ENCODE measurements at places on chromosomes 4 and X.

- DNase-seq: peak; percentile 14
These were observed 631.5 kb downstream of the RAB28 start for GRCh38 chr4:12852338-12853307.

DNA sequence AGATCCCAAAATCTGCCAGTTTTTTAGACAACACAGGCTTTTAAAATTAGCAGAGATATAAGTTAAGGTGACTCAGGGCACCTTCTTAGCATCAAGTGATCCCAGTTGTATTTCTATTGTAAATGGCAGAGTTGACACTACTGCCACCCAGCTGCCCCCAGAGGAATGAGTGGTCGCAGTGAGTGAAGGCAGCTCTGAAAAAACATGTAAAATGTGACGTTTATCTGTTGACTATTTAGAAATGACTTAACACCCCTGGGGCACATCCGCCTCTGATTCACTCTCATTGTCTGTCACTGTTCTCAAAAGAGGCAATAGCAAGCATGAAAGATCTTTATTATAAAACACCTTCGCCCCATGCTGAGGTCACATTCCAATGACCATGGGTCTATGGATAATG lies 592.4 kb downstream of the ACTRT1 start:
- DNase-seq: no peak

GRCh38 chrX:14303891-14304290 lies 225.4 kb upstream of the GLRA2 start:
- DNase-seq: no peak

DNA sequence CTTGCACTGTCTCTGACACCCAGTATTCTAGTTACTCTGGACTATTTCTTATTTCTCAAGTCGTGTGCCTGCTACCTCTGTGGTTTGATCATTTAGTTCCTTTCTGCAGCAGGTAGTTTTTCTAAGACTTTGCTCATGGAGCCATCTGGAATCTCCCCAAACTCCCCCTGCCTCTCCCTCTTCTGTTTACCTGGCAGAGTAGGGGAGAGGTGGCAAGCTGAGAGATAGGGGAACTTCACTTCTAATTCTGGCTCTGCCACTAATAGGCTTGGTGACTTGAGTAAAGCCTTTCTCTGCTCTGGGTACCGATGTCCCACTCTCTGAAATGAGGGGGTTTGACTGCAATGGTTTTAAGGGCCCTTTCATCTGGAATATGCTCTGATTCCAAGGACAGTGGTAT lies 141.3 kb downstream of the CPEB2 start:
- DNase-seq: no peak

DNA sequence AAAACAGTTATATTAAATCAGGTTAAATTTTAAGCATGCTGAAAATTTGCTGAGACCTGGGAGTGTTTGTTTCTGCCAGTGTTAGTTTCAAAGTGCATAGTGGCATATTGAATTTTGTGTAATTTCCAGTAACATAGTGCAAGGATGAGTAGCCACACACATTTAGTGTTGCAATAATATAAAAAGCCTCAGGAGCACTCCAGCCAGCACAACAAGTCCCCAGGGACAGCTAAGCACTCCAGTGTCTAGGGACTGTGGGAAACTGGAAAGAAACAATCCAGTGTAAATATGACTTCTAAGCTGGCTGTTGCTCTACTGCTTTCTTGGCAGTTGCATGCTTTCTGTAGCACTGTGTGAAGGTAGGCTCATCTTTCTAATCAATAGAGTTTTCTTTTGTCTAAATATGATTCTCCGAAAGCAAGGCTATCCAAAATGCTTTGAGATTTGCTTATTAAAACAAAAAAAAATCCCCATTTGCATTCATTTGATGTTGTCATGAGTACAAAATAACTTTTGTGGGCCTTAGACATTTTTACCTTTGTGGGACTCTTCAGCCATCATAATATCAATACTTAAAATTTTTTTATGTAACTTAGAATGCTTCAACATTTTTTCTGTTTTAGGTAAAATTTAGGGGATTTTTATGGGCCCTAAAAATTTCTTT lies 24.2 kb upstream of the CXCL2 start:
- peak; percentile 81 for DNase-seq

- DNase-seq: no peak
These were observed 586.6 kb downstream of the TLL1 start for GRCh38 chr4:166459621-166460020.

All from GM04504 (cell line).